ENCODE measurements at places on chromosomes 11 and 22. TPM values are rescaled to one million over a fixed set of nuclear protein-coding genes. Genes with fewer than 3 reads are reported as not detected.
A peak's percentile ranks its signal among the peaks of the same experiment; 100 is the strongest.

Gene OR8H1
- not detected for total RNA-seq

Gene DRD4
- not detected for total RNA-seq

Gene DDIAS
- 5.4 TPM for total RNA-seq

Gene CATSPERZ
- not detected for total RNA-seq

DNA sequence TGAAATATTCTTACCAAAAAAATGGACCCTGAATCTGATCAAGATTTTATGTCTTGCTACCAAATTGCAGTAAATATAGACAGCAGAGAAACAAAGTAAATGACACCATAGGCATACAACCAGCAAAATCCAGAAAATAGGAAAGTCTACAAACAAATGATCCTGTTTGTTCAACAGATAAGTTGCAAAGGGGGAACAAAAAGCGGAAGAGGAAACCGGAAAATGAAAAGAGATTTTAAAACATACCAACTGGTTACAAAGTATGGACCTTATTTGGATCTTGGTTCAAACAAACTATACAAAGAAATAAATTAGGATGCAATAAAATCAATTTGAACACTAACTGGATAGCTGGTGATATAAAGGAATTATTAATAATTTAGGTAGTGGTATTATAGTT, 92.0 kb downstream of the TMPRSS5 start:
- no peak for DNase-seq

GRCh38 chr22:48376428-48376827, 1451.2 kb downstream of the BRD1 start:
- no peak for DNase-seq

DNA sequence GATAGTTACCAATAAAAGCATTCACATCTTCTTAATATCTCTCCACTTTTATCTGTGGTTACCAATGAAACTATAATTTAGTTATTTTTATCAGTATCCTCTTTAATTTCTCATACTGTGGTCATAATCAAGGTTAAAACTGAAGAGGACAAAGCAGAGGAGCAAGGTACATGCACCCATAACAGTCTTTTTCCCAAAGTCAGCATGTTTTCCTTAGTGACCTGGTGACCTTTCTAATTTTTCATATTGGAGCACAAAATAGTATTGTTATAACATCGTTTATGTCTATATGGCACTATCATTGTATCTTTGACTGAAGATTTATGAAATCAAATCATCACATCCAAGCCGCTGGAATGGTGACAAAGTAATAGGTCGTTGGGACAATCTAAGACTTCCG, 51.5 kb upstream of the CHORDC1 start:
- no peak for DNase-seq

DNA sequence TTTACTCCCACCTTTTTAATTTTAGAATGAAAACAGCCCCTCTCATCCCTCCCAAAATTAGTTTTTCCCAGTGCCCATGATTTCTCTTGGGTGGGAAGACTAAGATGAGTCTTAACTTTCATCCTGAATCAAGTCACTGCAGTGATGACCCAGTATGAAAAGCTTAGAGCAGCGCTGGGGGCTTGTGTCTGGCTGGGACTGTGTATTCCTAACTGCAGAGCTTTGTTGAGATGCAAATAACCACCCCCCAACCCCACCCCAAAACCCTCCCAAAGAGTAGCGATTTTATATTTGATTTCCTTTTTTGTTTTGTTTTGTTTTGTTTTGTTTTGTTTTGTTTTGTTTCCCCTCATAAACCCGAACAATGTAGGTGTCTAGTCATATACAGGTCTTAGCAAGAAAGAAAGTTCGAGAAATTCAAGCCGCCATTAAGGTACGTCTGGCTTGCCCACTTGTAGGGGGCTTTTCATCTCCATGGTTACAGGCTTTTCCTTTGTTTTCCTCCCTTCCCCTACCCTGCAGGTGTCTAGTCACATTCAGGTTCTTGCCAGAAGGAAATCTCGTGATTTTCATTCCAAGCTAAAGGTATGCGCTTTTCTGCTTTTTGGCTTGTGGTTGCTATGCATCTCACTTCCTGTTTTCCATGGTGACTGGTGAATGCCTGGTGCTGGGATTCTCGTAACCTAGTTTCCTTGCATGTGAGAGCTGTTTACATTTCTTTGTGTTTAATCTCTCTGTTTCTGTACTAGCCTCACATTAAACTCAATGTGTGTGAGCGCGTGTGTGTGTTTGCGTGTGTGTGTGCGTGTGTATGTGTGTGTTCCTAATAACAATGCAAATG, 144.6 kb upstream of the RASSF10 start:
- DNase-seq, result peak; percentile 46

GRCh38 chr11:73229321-73229895, 11.3 kb downstream of the P2RY2 start:
- DNase-seq, result no peak

DNA sequence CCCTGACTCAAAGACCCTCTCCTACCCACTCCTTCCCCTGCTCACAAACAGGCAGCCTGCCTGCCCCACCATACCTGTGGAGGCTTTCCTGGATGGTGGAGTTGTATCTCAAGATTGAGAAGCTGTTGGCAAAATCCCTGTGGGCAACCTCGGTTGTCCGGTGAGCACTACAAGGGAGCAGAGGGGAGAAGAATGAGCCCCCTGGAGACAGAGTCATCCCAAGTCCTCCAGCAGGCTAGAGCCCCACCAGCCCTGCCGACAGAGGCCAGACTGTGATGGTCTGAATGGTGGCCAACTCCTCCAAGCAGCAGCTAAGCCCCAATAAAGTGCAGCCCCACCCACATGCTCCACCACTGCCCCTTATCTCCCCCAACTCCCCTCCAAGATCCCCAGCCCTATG, 17.5 kb downstream of the TMPRSS13 start:
- no peak for DNase-seq

DNA sequence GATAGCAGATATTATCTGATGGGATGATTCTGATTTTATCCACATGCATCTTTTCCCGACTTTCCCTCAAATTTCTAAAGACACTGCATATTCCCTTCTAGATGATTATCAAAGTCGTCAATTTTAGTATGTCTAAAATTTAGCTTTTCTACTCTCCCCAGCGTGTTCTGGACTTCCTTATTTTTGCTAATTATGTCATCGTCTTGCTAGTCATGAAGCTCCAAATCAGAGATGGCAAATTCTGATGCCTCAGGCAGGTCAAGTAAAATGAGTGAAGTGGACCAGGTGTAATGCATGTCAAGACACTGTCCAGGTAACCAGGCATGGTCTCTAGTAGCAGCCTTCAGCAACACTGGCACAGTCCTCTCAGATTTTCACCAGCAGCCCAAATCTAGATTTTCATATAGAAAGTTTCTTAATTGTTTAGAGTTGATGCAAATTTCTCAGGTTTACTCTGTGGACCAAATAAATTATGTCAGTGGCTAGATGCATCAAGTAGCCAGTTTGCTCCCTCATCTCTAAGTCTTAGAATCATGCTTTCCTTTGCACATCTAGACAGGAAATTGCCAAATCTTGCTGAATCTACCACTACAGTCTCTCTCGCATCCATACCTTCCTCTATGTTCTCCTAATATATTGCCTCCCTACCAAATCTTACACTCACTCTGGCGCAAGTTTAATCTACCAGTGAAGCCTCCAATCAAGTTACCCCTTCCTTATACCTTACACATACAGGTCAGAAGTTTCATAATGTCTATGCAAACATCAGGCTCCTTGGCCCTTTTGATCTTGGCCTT, 10.6 kb downstream of the HSD17B12 start:
- DNase-seq, result no peak

DNA sequence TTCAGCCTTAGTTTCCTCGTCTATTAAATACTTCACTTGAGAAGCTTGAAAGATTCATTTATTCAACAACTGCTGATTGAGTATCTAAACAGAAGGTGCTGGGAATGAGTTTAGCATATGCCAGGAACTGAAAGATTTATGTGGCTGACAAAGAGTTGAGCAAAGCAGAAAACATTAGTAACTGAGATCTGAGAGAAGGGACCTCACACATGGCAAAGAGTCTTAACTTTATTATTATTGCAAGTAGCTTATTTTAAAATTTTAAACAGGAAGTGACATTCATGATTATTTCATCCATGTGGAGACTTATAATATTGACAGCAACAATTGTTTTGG, 133.6 kb downstream of the CASP12 start:
- DNase-seq, result no peak

- DNase-seq, result peak; percentile 43
These were observed 52.4 kb downstream of the PACSIN2 start for GRCh38 chr22:42962295-42963230.

DNA sequence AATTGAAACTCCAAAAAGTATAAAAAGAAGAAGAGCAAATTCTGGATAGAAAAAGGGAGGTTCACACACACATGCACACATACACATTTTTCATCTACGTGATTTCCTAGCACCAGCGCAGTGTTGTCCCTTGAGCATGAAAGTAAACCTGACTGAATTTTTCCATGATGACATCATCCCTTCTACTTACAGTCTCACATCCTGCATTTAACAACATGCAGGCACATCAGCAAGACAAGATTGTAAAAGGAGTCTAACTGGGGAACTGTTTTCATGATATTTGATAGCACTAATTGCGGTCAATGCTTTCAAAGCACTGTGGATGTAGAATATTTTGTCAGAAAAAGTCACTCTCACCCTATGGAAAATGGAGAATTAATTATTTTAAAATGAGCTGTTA, 36.6 kb downstream of the GAS2 start:
- peak; percentile 34 for DNase-seq

DNA sequence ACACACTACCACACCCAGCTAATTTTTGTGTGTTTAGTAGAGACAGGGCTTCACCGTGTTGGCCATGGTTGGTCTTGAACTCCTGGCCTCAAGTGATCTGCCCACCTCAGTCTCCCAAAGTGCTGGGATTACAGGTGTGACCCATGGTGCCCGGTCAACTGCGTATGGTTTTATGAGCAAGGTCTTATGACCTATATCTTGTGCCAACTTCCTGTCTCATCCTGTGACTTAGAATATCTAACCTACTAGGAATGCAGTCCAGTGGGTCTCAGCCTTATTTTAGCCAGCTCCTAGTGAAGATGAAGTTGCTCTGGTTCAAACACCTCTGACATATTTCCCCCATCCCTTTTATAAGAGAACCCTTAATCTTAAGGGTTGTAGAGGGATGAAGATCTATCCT, 66.1 kb upstream of the OR5AN1 start:
- DNase-seq, result no peak

DNA sequence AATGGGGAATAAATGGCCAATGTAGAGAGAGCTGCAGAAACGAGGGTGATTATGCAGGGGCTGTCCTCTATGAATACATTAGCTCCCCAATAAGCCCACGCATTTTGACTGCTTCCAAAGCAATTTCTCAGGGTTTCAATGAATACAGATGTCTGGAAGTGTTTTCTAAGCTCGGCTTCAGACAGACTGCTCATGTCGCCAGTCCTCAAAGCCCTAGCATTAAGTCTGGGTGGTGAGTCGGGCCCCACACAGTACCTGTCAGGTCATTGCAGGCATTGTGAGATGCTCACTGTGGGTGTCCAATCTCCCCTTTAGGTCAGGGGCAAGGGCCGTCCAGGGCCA, 17.9 kb upstream of the CSNK2A3 start:
- no peak for DNase-seq

Measured in GM23248 (cell line).